NCI-H2171 treated with DMSO at 0.1 percent for 48 hours (cell line): ENCODE measurements at places on chromosomes 3 and 15.
A peak's percentile ranks its signal among the peaks of the same experiment; 100 is the strongest.

- no peak for DNase-seq
Measured at GRCh38 chr3:127566833-127567232, 23.7 kb downstream of the TPRA1 start.

GRCh38 chr15:69298697-69299441 is at the start of gene PAQR5:
TSS of gene PAQR5 (plus strand) at chr15:69298912. CDS start at chr15:69360081, 61,169 bp downstream.
- DNase-seq = peak; percentile 37

GRCh38 chr3:46359733-46360493 is 6.0 kb downstream of the CCR2 start:
- DNase-seq = peak; percentile 78

DNA sequence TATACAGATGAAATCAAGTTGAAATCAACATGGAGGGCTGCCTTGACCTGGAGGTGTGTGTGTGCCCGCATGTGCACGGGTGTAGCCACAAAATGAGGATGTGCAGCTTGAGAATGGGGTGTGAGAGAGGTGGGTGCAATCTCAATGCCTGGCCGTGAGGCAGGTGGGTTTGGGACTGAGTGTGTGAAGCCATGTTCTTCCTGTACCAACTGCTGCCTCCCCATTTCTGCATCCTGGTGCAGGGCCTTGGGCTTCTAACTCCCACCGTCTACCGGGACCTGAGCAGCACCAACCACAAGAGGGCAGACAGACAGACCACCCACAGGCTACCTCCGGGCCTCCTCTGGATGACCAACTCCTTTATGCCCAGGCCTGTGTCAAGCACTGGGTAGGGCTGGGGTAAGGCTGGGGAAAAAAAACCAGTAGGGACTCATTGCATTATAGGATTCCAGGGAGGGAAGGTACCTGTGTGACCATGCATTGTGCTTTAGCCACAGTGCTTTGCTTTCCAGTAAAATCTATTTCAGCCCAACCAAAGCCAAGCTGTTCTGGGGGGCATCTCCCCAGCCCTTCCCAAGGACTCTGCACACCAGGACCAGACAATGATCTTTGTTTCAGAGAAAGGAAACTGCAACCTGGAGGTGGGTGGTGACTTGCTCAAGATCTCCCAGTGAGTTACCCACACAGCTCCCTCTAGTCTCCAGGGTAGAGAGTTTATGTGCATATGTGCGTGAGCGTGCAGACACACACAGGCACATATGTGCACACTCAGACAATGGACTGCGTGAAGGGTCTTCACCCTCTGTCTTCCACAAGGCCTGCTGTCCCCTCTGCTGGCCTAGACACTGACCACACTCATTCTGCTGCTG is 162.2 kb upstream of the TLE3 start:
- DNase-seq = peak; percentile 27

DNA sequence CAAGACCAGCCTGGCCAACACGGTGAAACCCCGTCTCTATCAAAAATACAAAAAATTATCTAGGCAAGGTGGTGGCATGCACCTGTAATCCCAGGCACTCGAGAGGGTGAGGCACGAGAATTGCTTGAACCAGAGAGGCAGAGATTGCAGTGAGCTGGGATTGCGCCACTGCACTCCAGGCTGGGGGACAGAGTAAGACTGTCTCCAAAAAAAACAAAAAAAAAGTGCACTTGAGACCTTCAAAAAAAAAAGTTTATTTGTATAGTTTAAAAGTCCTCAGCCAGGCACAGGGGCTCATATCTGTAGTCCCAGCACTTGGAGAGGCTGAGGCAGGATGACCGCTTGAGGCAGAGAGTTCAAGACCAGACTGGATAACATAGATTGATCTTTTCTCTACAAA is 2.1 kb downstream of the PBRM1 start:
- DNase-seq = no peak
